GM12891 (cell line): ENCODE measurements at places on chromosomes 6 and 20.
A peak's percentile ranks its signal among the peaks of the same experiment; 100 is the strongest.

DNA sequence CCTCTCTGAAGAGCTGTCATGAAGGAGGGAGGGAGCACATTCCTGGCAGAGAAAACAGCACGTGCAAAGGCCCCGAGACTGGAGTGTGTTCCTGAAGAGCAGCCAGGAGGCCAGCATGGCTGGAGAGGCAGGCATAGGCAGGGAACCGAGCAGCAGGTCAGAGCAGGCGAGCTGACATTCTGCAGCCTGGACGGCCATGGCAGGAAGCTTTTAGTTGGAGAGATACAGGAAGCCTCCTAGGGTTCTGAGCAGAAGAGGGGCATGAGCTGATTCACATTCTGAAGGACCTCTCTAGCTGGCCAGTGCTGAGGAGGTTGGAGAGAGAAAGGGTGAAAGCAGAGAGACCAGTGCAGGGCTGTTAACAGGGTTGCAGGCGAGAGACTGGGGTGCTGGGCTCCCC lies 29.7 kb downstream of the POFUT1 start:
- no peak for DNase-seq

DNA sequence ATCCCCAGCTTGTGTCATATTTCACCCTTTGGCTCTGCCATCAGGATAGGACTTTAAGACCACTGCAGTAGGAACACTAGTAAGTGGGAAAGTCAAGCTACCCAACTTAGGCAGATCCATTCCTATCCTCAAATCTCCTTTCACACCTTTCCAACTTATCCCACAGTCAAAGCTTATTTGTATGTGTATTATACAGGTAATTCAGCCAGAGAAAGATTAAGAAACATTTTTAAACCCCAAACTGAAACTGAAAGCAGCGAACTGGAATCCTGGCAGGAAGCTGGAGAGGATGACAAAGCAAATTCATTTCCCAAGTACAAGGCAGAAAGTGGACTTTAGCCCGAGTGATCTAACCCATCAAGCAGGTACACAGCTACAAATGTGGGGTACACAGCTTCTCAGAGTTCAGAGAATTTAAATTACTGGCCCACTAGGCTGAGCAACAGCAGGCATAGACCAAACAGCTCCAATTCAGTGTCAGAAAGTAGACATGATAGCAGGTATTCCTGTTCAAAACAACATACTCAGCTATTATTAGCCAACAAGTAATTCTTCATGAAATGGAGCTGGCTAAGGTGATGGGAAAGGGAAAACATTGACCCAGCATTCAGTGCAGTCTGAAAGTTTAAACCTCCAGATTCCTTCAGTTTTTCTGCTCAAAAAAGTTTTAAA lies 39.1 kb downstream of the ILRUN start:
- no peak for DNase-seq

DNA sequence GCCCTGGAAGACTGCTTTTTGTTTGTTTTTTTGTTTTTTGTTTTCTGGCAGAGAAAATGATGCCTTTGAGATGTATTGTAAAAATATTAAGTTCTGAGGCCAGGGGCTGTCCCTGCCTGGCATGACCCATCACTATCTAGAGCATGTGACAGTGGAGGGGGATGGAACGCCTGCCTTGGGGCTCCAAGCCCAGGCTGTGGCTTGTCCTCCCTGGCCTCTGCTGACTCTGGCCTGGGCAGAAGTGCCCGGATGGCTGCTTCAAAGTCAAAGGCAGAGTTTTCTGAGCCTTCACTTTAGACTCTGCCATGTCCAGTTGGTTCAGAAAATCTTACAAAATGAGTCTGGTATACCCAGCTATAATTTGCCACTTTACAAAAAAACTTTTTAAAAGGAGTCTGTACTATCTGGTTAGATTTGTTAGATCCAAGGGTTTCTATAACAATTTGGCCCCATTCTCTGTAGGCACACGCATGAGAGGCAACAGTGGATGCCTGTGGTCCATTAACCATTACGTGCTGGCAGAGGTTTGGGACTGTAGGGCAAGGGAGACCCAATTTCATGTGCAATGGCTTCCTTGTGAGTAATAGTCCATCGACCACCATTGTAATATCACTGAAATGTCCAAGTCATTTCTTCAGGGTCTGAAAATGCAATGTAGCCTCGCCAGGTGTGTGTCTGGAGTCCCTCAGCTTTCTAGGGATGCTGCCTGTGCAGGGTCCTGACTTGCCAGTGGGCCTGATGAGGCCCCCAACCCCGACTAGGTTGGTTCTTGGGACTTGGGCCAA lies 8.3 kb downstream of the PPP1R3G start:
- no peak for DNase-seq

GRCh38 chr20:46099491-46100287 lies 9.9 kb upstream of the NCOA5 start:
- no peak for DNase-seq

DNA sequence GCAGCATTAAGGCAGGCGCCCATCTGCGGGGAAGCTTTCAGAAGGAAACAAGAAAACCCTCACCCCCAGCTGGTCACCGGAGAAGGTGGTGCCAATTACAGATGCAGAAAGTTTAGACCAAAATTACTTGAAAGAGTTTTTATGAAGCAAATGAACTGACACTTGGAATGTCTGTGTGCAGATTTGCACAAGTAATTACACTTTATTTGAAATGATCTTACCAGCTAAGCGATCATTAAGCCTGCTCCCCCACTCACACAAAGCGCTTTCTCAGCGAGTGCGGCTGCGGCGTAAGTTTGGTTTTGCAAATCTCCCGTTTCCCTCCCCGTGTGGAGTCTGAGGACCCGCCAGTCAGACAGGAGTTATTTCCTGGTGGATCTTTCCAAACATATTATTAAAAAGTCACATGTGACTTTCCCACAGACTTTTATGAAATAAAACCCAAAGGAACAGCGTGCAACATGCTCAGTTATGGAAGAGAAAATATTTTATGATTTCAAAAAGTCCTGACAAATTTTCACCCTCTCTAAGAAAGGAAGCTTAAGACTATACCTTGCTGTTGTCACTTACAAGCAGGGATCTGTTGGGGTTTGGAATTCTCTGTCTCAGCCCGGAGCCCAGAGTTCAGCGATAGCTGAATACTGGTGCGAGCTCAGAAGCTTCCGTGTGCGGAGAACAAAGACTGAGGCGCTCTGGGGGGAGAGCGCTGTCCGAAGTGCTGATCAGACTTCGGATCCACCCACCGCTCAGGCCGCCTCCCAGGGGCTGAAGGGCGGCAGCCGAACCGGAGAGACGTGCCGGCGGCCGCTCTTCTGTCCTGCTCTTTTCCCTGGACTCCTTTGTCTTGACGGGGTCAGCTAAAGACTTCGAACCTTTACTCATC lies 2.7 kb upstream of the MYT1 start:
- peak; percentile 61 for DNase-seq

DNA sequence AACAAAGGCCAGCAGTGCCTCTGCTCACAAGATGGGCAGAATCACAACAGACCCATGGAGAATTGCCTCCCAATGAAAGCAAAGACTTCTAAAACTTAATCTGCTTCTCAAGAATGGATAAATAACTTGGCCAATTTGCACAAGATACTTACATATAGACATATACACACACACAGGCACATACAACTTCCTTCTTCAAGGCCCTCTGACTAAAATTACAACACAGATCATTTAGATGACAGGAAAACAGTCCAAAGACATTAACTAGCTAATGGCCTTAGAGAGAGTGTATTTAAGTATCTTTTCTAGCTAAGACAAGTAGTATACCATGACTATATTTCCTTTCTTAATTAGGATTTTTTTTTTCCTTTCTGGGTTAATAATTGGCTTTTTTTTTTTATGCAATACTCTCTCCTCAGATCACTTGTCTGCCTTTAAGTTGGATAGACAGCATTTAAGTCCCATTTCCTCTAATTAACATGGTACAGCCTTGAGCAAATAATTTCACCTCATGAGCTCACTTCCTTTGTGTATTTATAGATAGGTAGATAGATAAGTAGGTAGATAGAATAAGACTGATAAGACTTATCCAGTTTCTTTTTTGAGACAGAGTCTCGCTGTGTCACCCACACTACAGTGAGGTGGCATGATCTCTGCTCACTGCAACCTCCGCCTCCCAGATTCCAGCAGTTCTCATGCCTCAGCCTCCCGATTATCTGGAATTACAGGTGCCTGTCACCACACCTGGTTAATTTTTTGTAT lies 70.0 kb downstream of the NRSN1 start:
- no peak for DNase-seq

GRCh38 chr6:112416866-112417265 lies 69.7 kb downstream of the RFPL4B start:
- no peak for DNase-seq

DNA sequence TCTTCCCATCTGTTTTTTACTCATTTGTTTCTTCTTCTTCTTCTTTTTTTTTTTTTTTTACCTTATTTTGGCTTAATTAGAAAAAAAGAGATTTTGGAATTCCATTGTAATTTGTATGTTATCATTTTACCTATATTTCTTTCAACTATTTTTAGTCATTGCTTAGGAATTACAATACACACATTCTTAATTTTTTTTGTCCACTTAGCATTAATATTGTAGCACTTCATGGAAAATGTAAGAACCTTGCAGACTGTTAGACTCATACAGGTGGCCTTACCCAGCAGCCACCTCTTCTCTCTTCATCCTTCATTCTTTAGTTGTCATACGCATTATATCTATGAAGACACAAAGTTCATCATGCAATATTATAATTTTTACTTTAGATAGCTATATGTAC lies 5.8 kb upstream of the SLC18B1 start:
- no peak for DNase-seq
